Colonic mucosa (tissue), 4 donors: ENCODE measurements at places on chromosomes 5 and 9.

GRCh38 chr9:83154087-83154736, 91.3 kb upstream of the RASEF start:
- DNase-seq: no peak

GRCh38 chr9:122016744-122017143, 76.4 kb downstream of the TTLL11 start:
- no peak for DNase-seq

- DNase-seq: no peak
These were observed 551.2 kb upstream of the TUSC1 start for GRCh38 chr9:26229324-26230054.

- DNase-seq: no peak
These were observed 29.4 kb downstream of the IPPK start for GRCh38 chr9:92640398-92641091.

GRCh38 chr5:90632791-90633190, 74.2 kb downstream of the ADGRV1 start:
- no peak for DNase-seq

DNA sequence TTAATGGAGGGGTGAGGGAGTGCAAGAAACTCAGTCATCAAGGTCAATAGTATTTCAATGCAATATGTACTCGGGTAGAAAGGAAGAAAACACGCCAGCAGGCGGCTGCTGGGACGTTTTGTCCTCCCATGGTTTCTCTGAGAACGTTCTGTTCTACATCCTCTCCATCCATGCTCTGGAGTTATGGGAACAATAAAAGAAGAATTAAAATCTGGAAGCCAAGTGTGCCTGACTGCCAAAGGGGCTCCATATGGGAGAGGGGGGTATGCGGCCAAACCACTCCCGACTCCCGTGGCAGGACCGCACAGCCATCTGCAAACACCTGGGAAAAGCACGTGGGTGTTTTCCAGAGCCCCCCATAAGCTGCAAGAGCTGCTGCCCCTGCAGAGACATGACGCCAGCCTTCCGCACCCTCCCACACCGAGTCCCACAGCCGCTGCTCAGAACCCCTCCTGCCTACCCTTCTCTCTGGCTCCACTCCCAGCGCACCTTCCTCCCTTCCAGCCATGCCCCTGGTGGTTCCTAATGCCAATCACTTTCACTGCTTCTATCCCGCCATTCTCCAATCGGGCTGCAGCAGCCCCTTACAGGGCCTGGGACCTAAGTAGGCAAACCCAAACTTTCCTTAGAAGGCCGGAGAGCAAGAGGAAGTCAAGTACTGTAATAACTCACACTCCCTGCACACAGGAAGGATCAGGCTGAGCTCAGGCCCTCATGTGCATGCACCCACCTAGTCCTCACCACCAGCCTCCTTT, 241.6 kb downstream of the SYK start:
- DNase-seq: no peak
